ENCODE measurements at places on chromosomes 3 and 15.

- DNase-seq = no peak
These were observed 57.3 kb downstream of the DIPK2A start for GRCh38 chr3:144028798-144029411.

GRCh38 chr3:154310840-154311239 is 13.4 kb downstream of the DHX36 start:
- no peak for DNase-seq

GRCh38 chr3:11555881-11556633 is 87.7 kb downstream of the VGLL4 start:
- DNase-seq = no peak

- no peak for DNase-seq
These were observed 32.6 kb downstream of the MB21D2 start for GRCh38 chr3:192884777-192885773.

GRCh38 chr3:158731938-158732855 is at the start of gene RARRES1:
Gene RARRES1 (minus strand): TSS chr3:158732457. CDS start chr3:158732415, 42 bp downstream.
- DNase-seq = peak; percentile 34

DNA sequence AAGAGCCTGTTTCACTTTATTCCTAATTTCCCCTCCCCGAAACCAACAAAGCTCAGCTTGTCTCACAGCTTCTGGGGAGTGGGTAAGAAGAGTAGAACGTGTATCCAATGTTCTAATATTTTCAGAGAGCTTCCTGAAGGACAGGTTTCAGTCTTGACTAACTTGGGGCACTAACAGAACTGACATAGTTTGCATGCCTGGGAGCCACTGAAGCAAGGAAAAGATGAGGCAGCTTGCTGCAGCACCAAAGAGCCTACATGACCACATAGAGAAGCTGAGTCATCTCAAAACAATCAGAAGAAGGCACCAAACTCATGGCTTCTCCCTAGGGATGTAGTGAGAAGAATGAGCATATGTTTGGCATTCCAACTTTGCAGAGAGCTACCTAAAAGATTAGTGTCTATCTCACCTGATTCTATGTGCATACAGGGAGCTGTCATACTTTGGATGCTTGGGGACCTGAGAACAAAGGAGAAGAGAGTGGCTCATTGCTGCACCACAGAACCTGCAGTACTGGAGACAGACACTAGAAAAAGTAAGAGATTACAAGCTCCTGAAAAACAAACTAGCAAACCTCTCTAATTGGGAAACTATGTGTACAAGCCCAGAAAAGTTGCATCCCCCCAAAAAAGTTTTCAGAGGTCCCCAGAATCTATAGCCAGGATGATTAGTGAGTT is 86.9 kb downstream of the DCLK3 start:
- peak; percentile 79 for DNase-seq

- DNase-seq = no peak
These were observed 334.8 kb downstream of the OCA2 start for GRCh38 chr15:27764339-27764738.

- DNase-seq = no peak
These were observed 1.8 kb downstream of the STAG1 start for GRCh38 chr3:136750209-136750896.

DNA sequence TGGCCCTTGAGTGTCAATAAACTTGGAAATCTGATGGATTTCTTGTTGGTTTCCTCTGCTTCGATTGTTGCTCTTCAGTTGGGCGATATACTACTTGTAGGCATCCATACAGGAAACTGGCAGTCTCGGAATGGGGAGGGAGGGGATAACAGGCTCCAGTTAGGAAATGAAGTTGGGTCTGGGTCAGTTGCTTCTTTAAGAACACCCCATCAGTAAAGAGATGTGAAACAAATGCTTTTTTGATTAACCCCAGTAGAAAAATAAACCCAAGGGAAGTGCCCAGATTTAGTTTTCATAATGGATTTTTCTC is 681 bp downstream of the CHMP2B start:
- DNase-seq = no peak

DNA sequence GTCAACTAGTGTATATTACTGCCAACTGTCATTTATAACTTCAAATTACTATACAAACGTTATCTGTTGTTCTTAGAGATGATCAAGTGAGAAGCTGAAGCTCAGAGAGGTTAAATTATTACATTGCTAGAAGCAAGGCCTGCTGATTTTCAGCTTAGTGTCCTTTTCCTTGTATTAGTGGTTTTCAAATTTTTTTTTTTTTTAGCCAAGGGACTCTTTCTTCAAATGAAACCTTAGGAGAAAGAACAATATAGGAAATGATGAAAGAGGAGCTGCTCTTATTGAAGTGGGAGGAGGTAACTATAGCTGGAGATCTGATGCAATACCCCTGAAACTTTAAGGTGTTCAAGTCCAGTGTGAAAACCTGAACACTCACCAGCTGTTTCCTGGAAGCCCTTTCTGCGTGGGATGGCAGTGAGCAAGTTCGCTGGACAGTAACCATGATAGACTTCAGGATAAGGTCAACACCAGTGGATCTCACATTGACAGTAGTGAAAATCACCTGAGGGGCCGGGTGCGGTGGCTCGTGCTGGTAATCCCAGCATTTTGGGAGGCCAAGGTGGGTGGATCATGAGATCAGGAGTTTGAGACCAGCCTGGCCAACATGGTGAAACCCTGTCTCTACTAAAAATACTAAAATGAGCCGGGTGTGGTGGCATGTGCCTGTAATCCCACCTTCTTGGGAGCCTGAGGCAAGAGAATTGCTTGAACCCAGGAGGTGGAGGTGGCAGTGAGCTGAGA is 376.2 kb downstream of the EDEM1 start:
- no peak for DNase-seq

DNA sequence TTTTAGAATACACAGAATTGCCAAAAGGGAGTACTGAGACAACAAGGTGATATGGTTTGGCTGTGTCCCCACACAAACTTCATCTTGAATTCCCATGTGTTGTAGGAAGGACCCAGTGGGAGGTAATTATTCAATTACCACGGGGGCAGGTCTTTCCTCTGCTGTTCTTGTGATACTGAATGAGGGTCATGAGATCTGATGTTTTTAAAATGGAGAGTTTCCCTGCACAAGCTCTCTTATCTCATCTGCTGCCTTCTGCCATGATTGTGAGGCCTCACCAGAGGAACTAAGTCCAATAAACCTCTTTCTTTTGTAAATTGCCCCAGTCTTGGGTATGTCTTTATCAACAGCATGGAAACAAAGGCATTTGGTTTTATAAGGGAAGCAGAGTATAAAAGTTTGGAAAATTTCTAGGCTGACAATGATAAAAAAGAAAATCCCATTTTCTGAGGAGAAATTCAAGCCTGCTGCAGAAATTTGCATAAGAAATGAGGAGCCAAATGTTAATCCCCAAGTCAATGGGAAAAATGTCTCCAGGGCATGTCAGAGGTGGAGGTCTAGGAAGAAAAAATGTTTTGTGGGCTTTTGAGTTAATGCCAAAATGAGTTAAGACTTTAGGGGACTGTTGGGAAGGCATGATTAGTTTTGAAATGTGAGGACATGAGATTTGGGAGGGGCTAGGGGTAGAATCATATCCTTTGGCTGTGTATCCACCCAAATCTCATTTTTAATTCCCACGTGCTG is 130.5 kb upstream of the THRB start:
- DNase-seq = no peak

GRCh38 chr3:149163066-149163465 is 33.6 kb downstream of the HPS3 start:
- no peak for DNase-seq

GRCh38 chr3:101544161-101544850 is 17.4 kb upstream of the TRMT10C start:
- no peak for DNase-seq

DNA sequence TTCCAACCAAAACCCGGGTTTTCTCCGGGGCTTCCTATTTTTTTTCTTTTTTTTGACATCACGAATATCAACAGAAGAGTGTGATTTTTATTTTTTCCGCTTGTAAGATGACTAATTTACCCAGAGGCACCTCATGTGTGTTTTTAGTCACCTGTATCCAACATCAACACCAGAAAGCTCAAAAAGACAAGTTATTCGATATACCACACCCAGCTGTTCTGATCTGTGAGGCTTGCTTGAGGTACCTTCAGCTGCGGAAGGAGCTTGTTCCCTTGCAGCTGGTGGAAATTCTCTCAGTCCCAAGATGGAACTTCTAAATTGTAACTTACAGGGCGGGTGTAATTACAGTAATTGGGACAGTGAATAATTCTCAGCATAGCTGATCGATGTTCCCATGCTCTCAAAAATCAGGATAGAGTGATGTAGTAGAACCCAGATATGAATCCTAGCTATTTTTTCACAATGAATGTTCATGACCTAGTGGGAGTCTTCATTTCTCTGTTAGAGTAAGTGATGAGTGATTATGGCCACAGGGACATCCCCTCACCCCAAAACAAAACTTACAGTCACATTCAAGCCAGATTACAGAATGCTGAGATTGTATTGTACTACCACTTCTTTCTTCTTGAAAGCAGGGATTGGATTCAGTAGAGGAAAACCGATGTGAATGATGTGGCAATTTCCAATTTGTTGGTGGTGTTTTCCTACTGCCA is 232.1 kb downstream of the AGBL1 start:
- no peak for DNase-seq

- peak; percentile 61 for DNase-seq
These were observed 16.2 kb downstream of the RFT1 start for GRCh38 chr3:53114011-53114400.

DNA sequence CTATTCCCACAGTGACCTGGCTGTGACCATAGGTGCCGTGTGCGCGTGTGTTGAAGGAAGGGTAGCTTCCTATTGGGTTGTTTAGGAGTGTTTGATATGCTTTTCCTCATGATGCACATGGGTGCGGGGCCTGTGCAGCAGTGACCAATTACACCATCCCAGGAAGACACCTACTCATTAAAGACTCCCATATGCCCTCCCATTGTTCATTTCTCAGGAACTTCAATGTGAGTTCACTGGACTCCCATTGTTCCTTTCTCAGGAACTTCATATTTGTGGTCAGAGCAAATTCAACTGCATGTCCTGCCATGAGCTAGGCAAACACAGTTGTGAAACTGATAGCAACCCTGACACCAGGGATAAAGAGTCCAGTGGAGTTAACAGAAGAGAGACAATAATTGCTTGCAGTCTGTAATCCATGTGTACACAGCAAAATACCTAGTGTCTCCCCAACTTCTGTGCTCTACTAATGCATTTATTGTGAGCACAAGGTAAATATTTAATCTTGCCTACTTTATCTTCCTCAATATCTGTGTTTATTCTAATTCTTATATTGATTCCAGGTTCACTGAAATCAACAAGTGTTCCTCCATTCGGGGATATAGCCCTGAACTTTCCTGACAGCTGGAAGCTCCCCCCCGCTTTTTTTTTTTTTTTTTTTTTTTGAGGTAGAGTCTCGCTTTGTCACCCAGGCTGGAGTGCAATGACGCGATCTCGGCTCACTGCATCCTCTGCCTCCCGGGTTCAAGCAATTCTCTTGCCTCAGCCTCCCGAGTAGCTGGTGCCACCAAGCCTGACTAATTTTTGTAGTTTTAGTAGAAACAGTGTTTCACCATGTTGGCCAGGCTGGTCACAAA is 57.5 kb upstream of the GCNT3 start:
- no peak for DNase-seq
